Activated CD4-positive, alpha-beta memory T cell treated with anti-CD3 and anti-CD28 coated beads, Interleukin-2, amount 10 ng/mL, durations not matched to agents 7 days and 5 days (primary cell): ENCODE measurements at places on chromosomes 1 and 21. TPM values are rescaled to one million over a fixed set of nuclear protein-coding genes. Genes with fewer than 3 reads are reported as not detected.

DNA sequence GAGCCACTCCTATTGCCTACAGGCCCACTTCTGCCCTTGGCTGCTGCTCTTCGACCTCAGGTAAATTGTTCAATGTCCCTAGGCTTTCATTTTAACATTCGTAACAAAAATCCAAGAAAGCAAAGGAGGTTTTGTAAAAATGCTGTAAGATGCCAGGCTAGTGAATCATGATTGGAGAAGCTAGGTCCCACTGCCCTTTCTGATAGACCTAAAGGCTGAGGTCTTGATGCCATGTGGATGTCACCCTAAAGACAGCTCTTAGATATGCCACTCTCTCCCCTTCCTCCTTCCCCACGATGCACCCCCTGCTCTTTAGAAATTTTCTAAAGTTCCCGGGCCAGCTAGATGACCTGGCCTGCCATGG lies 9.9 kb upstream of the TMEM39B start:
- DNase-seq: no peak

DNA sequence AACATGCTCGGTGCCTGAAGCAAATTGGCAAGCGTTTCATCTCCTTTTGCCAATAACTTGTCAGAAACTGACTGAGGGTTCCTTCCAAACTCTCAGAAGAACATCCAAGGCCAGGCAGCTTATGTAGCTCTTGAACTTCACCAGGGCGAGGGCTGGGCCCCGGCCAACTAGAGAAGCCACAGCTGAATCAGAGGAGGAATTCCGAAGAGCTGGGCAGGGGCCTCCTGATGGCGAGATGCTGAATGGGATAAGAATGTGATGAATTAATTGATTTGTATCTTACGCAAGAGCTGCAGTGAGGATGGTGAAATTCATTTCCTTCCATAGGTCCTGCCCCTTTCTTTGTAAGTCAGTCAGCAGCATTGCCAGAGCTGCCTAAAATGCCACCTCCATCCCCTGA lies 345.8 kb downstream of the KIF26B start:
- DNase-seq: no peak

DNA sequence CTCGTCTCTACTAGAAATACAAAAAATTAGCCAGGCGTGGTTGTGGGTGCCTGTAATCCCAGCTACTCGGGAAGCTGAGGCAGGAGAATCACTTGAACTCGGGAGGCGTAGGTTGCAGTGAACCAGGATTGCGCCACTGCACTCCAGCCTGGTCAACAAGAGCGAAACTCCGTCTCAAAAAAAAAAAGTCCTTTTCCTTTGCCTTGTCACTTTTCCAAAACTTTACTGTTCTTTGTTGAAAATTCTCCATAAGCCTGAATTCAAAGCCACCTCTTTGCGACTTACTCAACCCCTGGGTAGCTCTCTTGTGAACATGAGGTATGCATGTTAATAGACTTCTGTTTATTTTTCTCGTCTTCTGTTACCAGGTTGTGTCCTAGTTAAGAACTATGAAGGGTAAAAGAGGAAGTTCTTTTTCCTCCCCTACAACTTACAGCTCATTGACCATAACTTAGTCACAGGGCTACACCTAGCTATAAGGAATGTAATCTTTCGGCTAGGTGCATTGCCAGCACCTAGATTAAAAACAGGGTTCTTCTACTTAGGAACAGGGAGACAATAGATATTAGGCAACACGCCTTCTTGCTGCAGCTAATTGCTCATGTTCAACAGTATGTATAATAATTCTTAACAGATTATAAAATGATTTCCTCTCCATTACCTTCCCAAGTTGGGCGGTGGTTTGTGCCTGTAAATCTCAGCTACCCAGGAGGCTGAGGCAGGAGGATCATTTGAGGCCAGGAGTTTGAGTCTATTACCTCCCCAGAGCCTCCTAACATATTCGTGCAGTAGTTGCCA lies 40.9 kb downstream of the PTAFR start:
- no peak for DNase-seq

- DNase-seq: peak; percentile 84
Measured at GRCh38 chr1:46036894-46037839, 95.3 kb downstream of the PIK3R3 start.

- DNase-seq: no peak
Measured at GRCh38 chr1:207518608-207519236, 22.8 kb downstream of the CR1 start.

DNA sequence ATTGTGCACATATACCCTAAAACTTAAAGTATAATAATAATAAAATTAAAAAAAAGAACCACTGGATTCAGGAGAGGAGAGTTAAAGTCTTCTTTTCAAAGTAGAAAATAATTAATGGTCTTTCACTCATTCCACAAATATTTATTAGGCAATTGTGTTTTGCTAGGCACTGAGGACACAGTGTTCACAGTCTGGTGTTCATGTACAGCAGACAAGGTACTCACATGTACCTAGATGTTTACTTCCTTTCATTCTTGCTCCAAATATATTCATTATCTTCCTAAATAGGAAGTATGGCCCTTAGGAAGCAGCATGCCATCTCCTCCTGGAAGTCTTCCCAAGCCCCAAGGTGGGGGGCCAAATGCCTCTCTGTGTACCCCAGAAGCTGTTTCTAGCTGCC lies 265.0 kb downstream of the NPHP4 start:
- no peak for DNase-seq

DNA sequence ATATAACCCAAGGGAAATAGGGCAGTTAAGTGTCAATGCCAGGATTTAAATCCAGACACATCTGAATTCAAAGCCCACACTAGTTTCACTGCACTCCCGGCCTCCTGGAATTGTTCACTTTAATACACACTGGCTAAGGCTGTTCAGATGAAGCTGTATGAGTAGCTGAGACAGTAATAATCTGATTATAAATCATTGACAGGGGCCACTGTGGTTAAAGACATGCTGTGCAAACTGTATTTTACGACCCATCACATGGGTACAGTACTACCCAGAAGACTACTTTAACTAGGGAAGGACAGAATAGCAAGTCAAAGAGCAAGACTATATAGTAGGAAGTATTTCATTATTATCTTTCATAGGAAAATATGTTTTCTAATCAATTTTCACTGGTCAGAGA lies 16.1 kb upstream of the NTNG1 start:
- no peak for DNase-seq

GRCh38 chr1:155241841-155242264 lies 13.4 kb downstream of the ENTREP3 start:
- peak; percentile 37 for DNase-seq

- no peak for DNase-seq
Measured at GRCh38 chr1:70671006-70671405, 259.9 kb downstream of the CTH start.

GRCh38 chr21:16537501-16537900 lies 807.7 kb downstream of the USP25 start:
- no peak for DNase-seq

GRCh38 chr1:115343200-115343737 lies 5.2 kb upstream of the NGF start:
- DNase-seq: no peak

DNA sequence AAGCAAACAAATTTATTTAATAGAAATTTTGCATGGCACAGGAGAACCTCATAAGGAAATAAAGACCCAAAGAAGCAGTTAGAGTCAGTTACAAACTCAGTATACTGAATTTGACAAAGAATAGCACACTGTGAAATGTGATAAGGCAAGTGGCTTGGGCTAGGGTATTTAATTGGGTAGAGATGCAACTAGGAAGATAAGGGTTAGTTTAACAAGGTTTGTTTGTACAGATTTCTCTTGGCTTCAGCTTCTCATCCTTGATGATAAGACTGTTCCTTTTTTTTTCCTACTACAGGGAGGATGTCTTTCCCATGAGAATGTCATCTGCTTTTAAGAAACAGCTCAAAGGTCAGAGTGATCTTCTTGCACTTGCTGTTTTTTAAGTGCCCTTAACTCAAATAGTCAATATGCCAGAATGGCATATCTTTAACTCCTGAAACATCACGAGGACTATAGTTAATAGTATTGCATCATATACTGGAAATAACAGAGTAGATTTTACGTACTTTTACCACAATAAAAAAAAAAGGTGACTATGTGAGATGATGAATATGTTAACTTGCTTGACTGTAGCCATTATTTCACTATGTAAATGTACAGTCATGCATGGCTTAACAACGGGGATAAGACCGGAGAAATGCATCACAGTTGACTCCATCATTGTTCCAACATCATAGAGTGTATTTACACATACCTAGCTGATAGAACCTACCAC lies 9.2 kb upstream of the TRAF3IP3 start:
- DNase-seq: no peak

DNA sequence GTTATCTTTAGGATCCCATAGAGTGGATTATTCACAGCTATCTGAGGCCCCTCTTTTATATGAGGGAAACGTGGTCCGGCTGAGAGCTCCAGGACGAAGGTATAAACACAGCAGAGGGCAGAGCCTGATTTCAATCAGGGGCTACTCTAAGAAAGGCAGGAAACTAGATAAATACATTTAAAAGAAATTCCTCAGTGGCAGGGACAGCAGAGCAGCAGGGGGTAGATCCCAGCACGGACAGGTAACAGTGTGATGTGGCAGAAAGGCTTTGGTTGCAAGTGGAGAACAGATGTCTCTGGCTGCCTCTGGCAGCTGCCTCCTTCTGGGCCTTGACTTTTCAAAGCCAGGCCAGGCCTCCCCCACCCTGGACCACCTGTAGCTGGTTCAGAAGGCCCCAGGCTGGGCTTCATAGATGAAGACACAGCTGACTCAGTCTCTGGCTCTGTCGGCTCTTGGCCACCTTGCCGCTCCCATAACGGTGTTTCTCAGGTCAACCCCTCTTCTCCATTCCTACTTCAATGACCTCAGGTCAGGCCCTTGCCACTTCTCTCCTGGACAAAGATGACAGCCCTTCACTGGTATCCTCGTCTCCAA lies 43.8 kb downstream of the FAM78B start:
- DNase-seq: no peak

DNA sequence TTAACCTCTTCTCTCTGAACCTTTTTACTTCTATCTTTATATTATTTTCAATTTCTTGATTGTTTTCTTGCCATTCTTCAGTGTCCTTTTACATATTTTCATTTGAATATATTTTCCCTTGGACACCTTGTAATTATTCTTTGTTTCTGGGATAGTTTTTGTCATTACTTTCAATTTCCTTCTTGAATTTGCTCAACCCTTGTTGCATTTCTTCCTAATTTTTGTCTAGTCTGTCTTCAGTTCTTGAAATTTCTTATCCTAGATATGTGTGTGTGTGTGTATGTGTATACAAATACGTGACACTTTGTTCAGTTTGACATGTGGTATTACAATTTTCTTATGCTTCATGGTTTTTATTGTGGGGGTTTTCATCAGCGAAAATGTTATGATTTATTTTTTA lies 1.9 kb upstream of the GALNT2 start:
- no peak for DNase-seq

DNA sequence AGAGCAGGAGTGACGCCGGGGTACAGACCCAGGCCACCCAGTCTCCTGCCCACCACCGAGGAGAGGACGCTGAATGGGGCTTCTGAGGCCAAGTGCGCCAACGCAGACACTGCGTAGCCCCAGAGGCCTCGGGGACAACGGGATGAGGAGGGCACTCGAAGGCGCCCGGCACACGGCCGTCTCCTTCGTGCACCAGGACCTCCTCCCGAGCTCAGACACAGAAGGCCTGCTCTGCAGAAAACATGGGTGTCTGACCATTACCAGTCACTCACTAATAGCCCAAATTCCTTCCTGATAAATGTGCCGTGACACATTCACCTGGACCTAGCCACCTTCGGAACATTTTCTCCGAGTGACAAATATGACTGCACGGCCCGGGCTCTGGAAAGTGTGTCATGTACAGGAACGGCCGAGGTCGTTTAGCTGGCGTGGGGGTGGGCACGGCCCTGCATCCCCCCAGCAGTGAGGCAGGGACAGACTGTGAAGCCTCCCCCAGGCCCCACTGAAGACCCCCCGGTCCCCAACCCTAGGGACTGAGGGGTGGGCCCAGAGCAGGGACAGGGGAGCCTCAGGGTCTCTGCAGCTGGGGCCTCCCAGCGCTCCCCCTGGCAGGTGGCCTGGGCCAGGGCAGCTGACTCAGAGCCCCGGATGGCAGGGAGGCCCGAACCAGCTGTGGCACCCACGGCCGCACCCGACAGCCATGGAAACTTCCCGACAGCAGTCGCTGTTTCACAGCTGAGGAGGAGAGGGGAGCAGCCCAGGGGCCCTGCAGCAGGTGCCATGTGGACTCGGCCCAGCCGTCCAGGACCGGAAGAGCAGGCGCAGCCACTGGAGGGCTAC lies 16.7 kb upstream of the COL6A2 start:
- DNase-seq: peak; percentile 10

- no peak for DNase-seq
Measured at GRCh38 chr1:180040034-180040433, 85.4 kb downstream of the CEP350 start.

DNA sequence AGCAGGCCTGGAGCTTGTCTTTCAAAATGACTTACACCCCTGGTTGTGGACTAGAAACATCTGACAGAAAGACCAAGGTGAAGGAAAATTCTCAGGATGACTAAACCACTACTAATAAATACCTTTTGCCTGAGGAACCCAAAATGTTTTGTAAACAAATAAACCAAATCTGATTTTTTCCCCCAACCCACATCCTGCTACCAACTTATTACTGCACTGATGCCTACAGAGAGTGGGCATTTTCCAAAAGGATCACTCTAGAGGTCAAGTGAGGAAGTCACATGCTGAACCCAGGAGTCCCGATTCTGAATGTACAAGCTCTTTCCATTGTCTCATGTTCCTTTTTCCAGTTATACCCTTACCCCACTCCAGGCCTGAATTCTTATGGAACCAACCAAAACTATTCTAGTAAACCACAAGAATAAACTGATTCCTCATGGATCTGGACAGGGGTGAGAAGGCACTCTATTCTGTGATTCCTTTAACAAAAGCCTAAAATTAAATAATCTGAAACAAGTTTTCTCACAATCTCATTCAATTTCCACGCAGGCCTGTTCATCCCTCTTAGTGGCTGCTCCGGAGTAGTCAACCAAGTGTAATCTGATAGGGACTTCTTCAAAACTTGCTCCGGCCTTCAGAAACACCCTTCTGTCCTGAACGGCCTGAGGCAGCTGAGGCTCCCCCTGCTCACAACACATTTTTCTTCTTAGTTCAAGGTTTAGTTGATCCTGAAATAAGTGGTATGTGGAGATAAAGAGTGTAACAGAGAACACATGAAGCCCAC lies 1.4 kb downstream of the PI4KB start:
- DNase-seq: no peak

DNA sequence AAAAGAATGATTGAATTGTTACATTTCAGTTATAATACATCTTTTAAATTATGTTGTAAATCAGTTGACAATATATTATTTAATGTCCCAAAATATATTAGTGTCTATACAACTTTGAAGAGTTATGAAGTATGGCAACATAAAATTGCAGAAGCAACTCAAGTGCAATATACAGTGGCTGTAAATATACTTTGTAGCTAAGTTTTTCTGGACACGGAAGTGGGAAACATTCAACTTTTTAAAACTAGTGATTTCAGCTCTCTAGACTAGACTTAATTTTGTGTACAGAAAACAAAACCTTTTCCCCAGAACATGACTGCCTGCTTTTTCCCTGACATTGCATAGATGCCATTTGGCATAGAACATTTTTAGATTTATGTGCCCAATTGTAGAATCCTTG lies 29.5 kb upstream of the ABCG1 start:
- no peak for DNase-seq

CLEC20A gene
- not detected for total RNA-seq

SELENBP1 gene
- not detected for total RNA-seq

GJC2 gene
- 0.38 TPM for total RNA-seq

LGALS8 gene
- 146 TPM for total RNA-seq

C1orf105 gene
- not detected for total RNA-seq

CHAF1B gene
- total RNA-seq: 23.9 TPM

GPR25 gene
- 0.25 TPM for total RNA-seq

CHODL gene
- 0.20 TPM for total RNA-seq

SPRR2A gene
- not detected for total RNA-seq
